RPMI7951 (cell line): ENCODE measurements at places on chromosomes 3 and 15. TPM values are rescaled to one million over a fixed set of nuclear protein-coding genes. Genes with fewer than 3 reads are reported as not detected.
A peak's percentile ranks its signal among the peaks of the same experiment; 100 is the strongest.

The CISH gene
- total RNA-seq, result 1.1 and 1.8 TPM in 2 replicates

GRCh38 chr3:9909221-9910013 is 6.8 kb downstream of the IL17RE start:
- DNase-seq, result no peak

The PLXNA1 gene
- total RNA-seq, result 44.0 and 60.2 TPM in 2 replicates

The HHATL gene
- total RNA-seq, result not detected in 2 replicates

GRCh38 chr3:45124352-45124751 is 21.8 kb downstream of the CDCP1 start:
- DNase-seq, result peak; percentile 99

- DNase-seq, result no peak
Measured at GRCh38 chr3:126371096-126371705, 14.0 kb upstream of the KLF15 start.

The AGBL1 gene
- total RNA-seq, result not detected in 2 replicates

The TGM5 gene
- total RNA-seq, result not detected in 2 replicates

GRCh38 chr15:63381301-63382204 is at the start of gene CA12:
Gene CA12 (minus strand): TSS chr15:63381846. CDS start chr15:63381720, 126 bp downstream.
- DNase-seq, result peak; percentile 53

The BFSP2 gene
- total RNA-seq, result not detected in 2 replicates

DNA sequence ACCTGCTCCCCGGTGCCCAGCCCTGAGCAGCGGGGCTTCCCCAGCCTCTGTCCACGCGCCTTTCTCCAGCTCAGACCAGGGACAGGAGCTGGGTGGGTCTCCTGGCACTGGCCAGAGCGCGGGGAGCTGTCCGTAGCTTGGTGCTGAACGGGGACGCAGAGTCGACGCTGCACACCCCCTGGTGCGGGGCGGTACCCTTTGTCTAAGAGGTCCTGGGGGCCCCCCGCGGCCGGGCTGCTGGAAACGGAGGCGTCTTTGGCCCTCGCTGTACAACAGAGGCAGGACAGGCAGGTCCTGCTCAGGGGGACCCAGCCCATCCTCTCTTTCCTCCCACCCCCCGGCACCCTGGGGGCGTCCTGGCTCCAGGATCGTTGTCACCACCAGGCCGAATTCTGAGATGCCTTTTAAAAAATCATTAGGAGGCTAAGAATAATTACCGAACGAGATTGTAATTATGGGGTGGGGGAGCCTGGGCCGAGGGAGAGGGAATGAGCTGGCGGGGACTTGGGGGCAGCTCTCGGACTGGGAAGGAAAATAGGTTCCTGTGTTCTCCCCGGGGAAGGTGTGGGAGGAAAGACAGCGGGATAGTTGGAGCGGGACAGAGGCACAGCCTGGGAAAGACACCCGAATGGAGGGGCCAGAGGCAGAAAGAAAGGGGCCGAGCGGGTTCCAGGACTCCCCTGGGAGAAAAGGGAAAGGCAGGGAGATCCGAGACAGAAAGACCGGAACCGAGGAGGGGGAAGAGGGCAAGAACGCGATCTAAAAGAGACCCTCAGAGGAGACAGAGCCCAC is 4.1 kb upstream of the SKOR1 start:
- peak; percentile 54 for DNase-seq

DNA sequence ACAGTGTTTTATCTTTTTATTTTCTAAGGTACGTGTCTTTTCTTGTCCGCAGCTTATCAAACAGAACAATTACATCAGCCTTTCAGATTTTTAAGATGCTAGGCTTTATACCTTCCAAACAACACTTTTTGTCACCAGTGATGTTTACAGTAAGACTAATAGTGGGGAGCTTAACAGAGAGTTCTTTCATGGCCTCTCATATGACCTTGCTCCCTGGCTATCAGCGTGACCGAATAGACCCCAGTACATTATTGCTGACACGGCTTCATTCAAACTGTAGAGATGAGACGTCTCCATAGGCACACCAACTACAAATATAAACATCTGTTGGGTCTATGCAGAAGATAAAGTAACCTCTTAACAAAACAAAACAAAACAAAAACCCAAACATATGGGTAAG is 477.6 kb upstream of the KCNMB2 start:
- DNase-seq, result no peak

DNA sequence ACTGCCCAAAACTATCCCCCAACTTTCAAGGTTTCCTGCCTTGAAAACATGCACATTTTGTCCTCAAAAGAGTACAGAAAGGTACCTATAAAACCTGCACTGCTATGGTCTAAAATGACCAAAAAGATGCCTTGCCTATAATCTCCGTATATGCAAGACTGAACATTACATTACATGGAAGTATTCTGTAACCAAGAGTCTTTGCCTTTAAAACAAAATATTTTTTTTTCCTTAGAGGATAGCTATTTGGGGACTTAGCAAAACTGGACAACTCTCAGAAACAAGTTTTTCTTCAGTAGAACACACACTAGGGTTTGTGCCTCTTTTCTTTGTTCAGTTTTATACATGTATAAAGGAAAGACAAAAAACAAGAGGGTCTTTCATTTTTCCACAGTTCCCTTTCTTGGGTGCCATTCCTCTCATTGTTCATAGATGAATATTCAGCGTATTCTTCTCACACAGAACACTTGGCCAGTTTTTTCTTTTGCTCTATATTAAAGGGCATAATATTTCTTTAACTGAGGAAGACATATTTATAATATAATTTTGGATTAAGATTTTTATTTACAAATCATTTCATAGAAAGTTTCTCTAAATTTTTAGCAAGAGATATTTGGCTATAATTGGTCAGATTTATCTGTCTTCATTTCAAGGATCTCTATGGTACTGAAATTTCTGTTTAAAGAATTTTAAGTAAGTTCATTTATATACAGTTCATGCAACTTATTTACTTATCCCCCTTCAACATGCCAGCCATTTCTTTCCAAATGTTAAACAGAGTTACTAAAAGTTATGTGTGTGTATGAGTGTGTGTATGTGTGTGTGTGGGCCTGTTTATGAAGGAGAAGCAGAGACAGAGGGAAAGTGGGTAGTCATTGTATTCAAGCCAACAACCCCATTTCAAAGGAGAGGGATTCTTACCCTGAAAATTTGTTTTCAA is 142.6 kb downstream of the ZBTB20 start:
- DNase-seq, result no peak

DNA sequence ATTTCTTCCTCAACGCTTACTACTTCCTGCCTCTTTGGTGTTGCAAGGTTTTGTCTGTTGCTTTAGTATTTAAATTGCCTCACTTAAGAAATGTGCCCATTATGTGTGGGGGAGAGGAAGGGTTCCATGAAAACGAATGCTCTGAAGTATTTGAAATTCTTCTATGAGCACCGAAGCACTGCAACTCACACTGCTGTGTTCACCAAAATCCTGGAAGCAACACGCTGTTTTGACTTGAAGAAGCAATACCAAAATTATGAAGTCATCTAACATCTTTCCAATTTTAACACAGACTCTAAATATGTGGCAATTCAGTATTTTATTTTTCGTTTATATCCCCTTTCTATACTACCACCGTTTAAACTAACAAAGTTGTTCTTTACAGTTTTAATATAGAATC is 101.5 kb downstream of the RBMS3 start:
- DNase-seq, result no peak

- DNase-seq, result no peak
Measured at GRCh38 chr15:69272891-69273290, 25.8 kb upstream of the PAQR5 start.

DNA sequence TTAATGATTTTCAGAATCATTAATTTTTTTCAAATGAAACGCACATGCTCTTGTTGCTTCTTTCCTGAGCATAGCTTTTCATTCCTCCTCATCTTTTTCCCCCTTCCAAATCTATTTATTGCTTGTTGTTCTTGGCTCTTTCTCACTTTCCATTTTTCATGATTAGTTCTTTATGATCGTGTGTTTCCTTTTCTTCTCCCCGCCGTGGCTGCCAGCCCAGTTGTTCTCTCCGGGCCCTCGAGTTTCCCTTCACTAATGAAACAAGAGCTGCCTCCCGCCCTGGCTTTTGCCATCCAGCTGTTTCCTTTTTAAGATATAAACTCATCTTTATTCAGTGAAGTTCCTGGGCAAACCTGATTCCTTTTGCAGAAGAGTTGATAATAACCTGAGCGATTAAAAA is 170.2 kb upstream of the NR2F2 start:
- no peak for DNase-seq

DNA sequence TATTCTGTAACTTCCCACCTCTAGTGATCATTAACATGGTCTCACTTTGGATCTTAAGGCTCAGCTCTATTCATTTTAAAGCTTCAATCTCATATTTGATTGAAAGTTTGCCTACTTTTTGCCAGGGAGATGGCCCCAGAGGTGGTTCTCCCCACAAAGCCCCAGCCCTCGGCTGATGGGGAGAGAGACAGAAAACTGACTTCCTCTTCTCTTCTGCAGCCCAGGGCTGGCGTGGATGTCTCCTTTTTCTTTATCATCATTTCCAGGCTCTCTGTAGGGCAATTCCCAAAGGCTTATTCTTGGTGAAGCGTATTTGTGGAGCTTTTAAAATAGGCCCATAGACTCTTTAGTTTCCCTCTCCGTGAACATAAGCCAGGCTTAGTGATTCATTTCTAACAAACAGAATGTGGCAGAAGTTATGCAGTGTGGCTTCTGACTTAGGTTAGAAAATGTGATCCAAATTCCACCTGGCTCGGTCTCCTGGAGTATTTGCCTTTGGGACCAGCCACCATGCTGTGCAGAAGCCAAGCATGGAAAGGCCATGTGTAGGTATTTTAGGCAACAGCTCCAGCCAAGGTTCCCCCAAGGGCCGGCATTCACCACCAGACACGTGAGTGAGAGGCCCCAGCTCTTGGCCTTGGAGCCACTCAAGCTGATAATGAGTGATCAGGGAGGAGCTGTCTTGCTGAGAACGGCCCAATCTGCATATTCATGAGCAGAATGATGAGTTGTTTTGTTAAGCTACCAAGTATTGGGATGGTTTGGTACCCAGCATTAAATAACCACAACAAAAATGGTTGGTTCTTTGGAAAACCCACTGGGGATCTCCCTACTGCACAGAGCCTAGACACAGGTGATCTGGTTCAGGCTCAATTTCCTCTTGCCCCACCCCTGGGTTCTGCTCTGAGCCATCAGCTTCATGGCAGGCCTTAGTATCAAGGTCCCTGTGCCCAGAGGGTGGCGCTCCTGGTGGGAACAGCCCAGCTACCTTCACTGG is 353.2 kb upstream of the PROK2 start:
- DNase-seq, result no peak

- DNase-seq, result no peak
Measured at GRCh38 chr3:33006081-33006480, 54.6 kb downstream of the CCR4 start.

The PRRT3 gene
- total RNA-seq, result 0.98 and 1.2 TPM in 2 replicates

The IL17RD gene
- 8.8 and 18.7 TPM in 2 replicates for total RNA-seq

The PARP15 gene
- 0.10 TPM in 1 of 2 replicates, not detected in the other for total RNA-seq

- DNase-seq, result no peak
Measured at GRCh38 chr3:154979331-154979730, 100.8 kb upstream of the MME start.

DNA sequence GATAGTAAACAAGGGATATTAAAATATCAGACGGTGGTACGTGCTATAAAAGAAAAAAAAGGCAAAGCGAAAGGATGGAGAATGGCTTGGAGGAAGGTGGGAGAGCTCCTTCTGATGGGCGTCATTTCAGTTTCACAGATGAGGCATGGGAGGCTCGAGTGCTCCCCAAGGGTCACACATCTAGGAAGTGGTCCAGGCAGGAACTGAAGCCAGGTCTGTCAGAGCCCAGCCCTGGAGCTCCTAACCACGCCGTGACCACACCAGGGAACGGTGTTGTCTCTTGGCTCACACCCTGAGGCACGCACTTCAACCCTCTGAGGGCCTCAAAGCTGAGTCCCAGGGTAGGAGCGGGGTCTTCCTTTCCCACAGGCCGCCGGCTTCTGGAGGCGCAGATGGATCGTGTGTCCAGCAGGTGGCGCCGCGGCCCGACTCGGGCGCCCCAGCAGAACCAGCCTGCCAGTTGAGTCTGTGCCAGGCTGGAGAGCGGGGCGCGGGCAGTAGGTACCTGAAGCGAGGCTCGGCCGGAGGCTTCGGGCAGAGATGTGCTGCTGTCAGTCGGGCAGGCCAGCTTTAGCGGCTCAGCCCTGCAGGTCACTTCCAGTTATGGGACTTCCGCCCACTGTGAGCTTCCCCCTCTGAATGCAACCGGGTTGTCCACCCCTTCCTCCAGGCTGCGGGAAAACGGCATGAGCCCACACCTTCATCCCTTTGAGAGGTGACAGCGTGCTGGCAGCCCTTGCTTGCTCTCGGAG is 68.1 kb downstream of the SLC6A1 start:
- peak; percentile 73 for DNase-seq

The ARL14 gene
- not detected in 2 replicates for total RNA-seq

DNA sequence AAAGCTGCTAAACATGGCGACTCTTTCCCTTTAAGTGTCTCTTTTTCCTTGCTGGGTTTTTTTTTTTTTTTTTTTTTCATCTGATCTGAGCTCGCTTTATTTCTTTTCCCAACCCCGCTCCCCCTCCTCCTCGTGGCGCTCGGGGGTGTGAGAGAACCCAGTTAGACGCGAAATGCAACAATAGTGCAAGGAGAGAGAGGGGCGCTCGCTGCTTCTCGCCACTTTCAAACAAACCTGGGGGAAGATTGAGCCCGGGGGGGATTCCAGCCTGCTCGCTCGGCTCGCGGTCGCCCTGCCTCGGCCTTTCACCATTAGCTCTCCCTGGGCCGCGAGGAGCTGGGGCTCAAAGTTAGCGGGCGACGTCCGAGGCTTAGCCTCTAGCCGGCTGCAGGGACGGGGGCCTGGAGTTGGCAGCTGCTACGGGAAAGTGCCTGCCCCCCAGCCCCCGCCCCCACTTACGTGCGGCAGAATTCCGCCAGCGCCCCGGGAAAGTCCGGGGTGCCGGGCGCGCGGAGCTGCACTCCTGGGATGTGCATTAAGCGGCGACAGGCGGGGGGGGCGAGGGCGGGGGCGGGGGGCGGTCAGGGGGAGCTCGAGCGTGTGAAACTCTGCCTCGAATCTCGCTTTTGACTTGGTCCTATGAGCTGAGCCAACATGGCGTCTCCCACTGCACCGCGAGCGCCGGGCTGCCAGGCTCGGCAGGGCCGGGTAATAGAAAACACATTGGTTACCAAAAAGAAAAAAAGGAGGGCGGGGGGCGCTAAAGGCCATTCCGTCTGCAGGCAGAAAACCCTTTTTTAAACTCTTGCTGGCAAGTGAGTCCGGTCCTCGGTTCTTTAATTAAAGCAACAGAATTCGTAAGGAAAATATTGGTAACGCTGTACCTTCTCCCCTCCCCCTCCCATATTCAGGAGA is 10.4 kb downstream of the NR2F2 start:
- peak; percentile 59 for DNase-seq

DNA sequence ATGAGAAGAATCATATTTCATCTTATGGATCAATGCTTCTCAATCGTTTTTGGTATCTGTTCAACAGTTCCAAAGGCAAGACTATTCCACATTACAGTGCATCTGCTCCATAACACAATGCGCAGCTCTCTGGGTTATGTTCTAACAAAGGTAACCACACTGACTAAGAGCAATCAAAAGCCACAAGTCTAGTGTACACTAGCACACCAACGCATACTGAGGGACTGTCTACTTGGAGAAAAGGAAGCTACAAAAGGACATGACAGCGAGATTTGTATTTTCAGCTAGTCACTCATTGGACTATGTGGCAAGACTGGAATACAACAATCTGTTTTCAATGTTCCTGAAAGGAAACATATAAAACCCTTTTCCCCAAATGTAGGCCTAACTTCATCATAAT is 35.8 kb downstream of the SETD2 start:
- DNase-seq, result no peak

The COL6A6 gene
- not detected in 2 replicates for total RNA-seq
